ENCODE measurements at places on chromosomes 16 and 17.

- DNase-seq = no peak
Measured at GRCh38 chr16:55836158-55836611, 3.3 kb upstream of the CES1 start.

- no peak for DNase-seq
Measured at GRCh38 chr16:1381612-1382406, 30.1 kb downstream of the GNPTG start.

GRCh38 chr16:4624827-4625559, 367 bp downstream of the MGRN1 start:
- peak; percentile 94 for DNase-seq

GRCh38 chr17:75991396-75991795, 9.3 kb upstream of the CDK3 start:
- no peak for DNase-seq

- no peak for DNase-seq
Measured at GRCh38 chr17:33968350-33969044, 286.6 kb upstream of the CCL2 start.

- peak; percentile 44 for DNase-seq
Measured at GRCh38 chr17:9221147-9221921, 200.0 kb downstream of the NTN1 start.

DNA sequence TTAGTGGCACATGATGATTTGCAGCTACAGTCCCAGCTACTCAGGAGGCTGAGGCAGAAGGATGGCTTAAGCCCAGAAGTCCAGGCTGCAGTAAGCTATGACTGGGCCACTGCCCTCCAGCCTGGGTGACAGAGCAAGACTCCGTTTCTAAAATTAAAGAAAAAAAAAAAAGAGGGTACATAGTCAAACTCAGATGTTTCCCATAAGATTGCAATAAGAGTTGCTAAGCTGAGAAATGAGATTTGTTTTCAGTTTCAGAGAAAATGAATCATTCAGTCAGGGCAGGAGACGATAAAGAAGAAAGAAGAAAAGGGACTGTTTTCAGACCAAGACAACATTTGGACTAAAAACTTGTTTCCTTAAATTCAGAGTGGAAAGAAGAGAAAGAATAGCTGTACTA, 30.2 kb upstream of the PHLPP2 start:
- no peak for DNase-seq

- DNase-seq = no peak
Measured at GRCh38 chr16:83407928-83408327, 399.9 kb upstream of the HSBP1 start.

- peak; percentile 25 for DNase-seq
Measured at GRCh38 chr17:71104225-71104624, 934.9 kb downstream of the KCNJ2 start.

GRCh38 chr16:4765511-4766474, 1.2 kb downstream of the ZNF500 start:
- DNase-seq = no peak

GRCh38 chr16:81123092-81123852, 27.1 kb upstream of the GCSH start:
- DNase-seq = no peak

GRCh38 chr16:75491876-75492275, 3.4 kb downstream of the CHST6 start:
- DNase-seq = peak; percentile 35

DNA sequence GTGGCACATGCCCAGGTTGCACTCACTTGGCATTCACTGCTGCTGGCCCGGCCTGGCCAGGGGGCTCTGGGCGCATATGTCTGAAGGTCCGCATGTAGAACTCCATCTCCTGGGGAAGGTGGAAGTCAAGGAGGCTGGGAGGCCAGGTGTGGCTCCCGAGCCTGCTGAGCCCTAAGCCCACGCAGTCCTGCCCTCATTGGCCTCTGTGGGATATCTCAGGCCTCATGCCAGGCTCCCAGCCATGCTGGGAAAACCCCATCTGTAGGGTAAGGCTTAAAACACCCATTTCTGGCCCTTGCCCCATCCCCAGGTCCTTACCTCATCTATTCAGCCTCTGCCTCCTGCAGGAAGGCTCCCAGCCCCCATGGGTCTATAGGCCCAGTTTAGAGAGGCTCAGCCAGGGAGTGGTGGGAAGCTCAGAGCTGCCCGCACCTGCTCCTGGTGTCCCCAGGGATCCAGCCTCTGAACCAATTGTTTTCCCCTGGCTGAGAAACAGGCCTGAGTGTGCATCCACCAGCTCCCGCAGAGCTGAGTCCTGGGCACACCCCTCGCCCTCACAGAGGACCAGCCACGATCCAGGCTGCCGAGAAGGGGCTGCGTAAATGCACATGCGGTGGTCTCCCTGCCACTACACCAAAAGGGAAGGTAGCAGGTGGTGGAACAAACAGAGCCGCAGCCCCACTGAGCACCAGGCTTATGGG, 2.3 kb upstream of the TPPP3 start:
- DNase-seq = peak; percentile 67

GRCh38 chr17:20116683-20117309, 107.6 kb downstream of the SPECC1 start:
- peak; percentile 85 for DNase-seq

- DNase-seq = no peak
Measured at GRCh38 chr16:87240211-87241136, 76.7 kb downstream of the C16orf95 start.

GRCh38 chr16:16989368-16989767, 481.4 kb downstream of the XYLT1 start:
- no peak for DNase-seq

DNA sequence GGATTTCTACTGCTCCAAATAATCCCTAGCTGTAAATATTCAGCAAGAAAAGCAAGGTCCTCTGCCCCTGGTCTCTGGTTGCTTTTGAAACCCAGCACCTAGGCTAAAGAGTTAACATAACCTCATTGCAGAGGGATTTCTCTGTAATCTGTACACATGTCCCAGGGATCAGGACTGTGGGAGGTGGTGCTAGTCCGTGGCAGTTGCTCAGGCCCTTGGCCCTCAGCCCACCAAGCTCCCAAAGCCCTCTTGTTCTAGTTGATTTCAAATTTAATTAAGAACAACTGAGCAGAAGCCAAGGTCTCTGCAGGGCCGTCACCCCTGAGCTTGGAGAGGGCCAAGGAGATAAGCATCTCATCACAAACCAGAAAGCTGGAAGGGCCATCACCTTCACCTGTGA, 181.1 kb downstream of the SOX9 start:
- DNase-seq = no peak

All from neural progenitor cell (in vitro differentiated cells).